ENCODE measurements at places on chromosomes 12 and 14. TPM values are rescaled to one million over a fixed set of nuclear protein-coding genes. Genes with fewer than 3 reads are reported as not detected.

DNA sequence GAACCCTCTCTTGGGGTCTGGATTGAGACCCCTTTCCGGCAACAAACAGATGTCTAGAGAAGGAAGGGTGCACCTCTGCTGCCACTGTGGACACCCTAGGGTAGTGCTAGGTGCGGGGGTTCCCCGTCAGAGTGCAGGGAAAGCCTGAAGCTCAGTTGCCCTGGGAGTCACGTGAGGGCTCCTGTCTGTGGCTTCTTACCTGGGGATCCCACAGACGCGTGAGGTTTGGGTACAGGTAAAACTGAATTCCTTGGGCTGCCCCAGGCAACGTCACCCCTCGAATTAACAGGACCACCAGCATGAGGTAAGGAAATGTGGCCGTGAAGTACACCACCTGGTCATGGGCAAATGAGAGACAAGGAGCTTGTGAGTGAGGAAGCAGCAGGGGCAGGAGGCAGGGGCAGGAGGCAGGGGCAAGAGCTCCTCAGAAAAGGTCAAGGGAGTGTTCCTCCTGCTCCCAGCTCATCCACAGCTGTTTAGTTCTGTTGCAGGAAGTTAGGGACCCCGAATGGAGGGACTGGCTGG, 21.0 kb upstream of the SLC6A12 start:
- DNase-seq = no peak

GRCh38 chr14:69395929-69396328, 2.2 kb downstream of the ERH start:
- DNase-seq = no peak

DNA sequence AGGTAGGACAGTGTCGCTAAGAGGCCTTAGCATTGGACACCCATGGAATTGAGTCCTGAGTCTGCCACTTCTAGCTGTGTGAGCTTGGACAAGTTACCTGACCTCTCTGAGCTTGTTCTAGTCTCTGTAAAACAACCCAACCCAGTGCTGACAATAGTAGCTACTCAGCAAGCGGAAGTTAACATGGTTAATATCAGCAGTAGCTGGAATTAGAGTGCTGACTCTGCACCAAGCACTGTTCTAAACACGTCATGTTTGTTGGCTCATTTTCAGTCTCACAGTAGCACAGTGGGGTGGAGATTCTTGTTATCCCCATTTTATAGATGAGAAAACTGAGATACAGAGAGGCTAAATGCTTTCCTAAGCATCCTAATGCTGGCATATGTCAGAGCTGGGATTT, 47.5 kb upstream of the RIN3 start:
- DNase-seq = no peak

- no peak for DNase-seq
Observed at GRCh38 chr12:86801439-86801838, 545.2 kb upstream of the MGAT4C start.

DNA sequence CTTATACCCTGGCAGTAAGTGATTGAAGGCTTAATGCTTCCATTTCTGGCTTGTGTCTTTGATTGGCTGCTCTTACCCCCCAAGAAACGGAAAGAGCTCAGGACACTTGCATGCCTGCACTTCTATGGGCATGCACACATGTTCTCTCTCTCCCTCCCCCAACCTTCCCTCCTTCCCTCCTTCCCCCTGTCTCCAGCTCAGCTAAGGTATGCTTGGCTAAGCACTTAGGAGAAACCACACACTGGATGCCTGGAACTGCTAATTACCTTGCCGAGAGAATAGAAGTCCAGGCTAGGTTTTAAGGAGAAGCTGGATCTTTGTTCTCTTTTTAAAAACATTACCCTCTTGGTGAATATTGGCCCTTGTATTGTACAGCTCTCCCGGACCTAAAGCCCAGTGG, 1072.8 kb upstream of the TMEM132C start:
- DNase-seq = no peak

DNA sequence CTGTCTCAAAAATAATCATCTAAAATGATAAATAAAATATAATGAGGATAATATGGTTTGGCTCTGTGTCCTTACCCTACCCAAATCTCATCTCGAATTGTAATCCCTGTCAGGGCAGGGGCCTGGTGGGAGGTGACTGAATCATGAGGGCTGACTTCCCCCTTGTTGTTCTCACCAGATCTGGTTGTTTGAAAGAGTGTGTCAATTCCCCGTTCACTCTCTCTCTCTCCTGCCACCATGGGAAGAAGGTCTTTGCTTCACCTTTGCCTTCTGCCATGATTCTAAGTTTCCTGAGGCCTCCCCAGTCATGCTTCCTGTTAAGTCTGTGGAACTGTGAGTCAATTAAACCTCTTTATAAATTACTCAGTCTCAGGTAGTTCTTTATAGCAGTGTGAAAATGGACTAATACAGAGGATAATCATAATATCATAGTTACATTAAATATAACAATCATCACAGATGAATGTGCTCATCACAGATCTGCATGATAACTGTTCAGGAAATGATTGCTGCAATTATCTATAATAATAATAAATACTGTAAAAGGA, 12.6 kb downstream of the EFCAB11 start:
- DNase-seq = no peak

GRCh38 chr14:36869125-36869524, 207.5 kb downstream of the PAX9 start:
- no peak for DNase-seq

GRCh38 chr12:10557329-10557728, 51.6 kb downstream of the EIF2S3B start:
- DNase-seq = no peak

- no peak for DNase-seq
Observed at GRCh38 chr14:102551995-102552705, 40.3 kb upstream of the RCOR1 start.

- DNase-seq = no peak
Observed at GRCh38 chr14:103043257-103044015, 13.9 kb downstream of the CDC42BPB start.

- no peak for DNase-seq
Observed at GRCh38 chr14:60257865-60258264, 8.8 kb downstream of the PPM1A start.

- DNase-seq = no peak
Observed at GRCh38 chr12:95114766-95115405, 41.5 kb upstream of the NR2C1 start.

DNA sequence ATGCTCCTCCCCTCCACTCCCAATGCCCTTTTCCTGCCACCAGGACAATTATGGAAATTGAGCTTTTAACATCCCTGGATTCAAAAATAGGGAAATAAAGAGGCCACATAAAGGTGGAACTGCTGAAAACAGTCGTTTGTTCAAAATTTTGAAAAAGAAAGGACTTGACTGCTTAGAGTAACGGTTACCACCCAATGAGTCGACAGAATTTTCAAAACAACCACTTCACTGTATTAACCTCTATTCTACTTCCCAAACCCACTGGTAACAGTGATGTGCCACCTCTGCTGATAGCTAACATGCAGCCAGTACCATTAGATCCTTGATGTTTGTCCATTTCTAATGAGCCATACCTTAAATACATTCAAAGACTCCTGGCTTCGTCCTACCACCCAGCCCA, 4.9 kb downstream of the ST8SIA1 start:
- DNase-seq = no peak

DNA sequence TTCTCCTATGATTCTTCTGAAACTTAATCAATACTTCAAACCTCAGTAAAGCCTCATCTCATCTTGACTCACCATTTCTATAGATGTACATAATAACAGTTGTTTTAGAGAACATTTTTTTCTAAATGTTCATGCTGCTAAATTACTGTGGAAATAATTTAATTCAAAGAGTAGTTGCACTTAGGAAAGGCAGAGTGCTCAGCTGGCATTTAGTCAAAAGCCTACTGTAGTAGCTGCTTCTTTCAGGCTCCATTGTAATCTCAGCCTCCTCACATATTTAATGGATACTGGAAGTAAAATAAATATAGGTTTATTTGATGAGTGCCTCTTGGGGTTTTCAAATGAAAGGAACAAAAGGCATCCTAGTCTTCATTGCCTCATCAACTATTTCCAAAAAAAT, 325.0 kb downstream of the CCER1 start:
- DNase-seq = no peak

DNA sequence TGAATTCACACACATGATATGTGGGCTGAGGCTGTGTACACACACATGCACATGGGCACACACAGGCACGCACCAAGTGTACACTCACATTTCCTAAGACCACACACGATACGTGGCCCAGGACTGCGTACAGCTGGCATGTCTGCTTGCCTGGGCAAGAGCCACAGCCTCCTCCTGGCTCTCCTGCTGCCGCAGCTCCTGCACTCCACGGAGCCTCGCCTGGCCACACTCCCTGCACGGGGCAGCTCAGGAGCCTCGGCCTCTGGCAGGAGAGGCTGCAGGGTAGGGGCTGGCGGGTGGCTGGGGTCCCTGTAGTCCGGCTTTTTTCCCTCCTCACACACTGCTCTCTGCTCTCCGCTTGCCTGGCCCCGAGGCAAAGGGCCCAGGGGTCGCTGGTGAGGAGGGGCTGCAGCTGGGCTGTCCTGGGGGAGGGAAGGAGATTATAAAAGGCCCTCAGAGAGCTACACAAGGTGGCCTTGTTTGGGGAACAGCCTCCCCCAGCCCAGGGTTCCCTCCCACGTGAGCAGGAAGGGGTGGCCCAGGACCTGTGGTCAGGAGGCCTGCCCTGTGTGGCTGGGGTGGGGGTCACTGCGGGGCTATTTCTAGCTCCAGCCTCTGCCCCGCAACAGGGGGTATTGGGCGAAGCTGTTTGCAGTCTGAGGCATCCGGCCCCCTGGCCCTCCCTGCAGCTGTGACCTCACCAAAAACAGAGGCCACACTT, 89.0 kb upstream of the SFSWAP start:
- DNase-seq = no peak

- no peak for DNase-seq
Observed at GRCh38 chr12:111867531-111867930, 25.5 kb downstream of the MAPKAPK5 start.

DNA sequence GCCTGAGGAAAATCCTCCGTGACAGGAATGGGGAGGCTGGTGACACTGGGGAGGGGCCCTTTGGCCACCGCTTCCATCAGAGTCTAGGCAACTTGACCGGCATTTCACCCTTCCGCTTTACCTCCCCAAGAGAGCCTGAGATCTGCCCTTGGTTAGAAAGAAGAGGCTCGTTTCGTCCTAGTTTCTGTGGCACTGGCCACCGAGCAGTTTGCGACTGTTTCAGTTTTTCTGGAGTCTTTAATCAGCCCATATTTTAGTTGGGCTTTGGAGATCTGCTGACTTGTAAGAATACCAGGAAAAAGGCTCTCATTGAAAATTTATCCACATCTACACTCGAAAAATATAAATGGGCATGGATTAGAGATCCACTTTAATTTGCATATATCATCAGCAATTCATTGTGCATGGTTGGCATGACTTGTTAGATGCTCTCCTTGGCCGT, 414 bp upstream of the ANKS1B start:
- no peak for DNase-seq

GRCh38 chr14:34138175-34138574, 187.3 kb upstream of the EGLN3 start:
- DNase-seq = no peak

DNA sequence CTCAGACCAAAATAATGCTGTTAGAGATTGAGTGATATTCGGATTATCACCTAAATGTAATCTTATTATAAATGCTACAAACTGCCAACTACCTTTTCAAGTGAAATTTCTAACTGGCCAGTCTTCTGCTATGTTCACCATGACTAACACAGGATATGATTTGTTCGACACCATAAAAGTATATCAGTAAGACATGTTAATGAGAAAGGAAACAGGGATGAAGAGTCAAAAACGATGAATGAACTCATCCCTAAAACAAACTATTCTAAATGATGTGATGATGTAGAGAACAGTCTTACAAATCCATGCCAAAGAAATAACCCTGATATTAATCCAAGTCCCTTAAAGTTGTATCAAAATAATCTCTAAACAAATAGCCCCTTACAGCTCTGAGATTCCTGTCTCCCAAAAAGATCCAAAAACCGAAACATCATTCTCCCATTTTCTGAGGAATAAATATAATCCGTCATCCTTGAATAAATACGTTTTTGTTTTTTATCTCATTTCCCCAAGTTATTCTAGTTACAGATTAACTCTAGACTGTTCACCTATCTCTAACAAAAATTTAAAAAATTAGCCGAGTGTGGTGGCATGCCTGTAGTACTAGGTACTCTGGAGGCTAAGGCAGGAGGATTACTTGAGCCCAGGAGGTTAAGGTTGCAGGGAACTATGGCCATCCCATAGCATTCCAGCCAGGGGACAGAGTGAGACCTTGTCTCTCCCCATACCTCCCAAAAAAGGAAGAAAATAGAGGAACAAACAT, 9.1 kb downstream of the SCAF11 start:
- DNase-seq = no peak

DNA sequence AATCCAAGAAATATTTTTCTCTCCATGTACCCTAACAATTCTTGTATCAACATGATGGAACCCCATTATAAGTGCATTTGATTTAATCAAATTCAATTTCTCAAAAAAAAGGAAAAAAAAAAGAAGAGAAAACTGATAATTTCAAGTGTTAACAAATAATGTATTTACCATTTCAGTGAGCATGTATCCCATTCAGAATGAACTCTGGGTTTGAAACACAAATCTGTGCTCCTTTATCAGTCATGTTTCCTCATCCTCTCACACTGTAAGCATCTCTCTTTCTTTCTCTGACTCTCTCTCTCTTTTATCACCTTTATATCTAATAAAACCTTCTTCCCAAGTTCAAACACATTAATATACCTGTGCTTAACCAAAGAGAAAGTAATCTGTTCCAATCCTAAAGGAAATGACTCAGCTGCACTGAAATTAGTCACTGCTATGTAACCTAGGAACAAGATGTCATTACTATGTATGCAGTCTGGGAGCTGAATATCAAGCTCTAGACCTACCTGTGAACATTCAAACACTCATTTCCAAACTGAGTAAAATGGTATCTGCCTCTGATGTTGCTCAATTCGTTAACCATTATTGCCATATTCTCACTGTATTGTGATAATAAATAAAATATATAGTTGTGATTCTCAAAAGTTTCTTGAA, 135.0 kb upstream of the LRIG3 start:
- no peak for DNase-seq

DNA sequence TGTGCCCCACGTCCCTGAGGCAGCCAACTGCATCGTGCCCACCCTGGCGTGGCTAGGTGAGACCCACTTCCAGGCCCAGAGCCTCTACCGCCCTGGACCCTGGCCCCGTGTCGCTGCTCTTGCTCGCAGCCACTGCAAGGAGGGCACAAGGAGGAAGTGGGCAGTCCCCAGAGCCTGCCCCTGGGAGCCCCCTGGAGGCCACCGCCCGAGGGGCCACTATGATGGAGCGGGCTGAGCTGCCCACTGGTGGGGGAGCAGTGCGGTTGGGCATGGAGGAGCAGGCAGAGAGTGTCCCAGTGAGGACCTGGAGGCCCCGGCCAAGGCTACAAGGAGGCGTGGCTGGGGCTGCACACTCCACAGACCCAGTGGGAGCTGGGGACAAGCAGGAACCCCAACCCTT, 323.6 kb downstream of the PCNX1 start:
- no peak for DNase-seq

The KRT78 gene
- not detected for polyA plus RNA-seq

The IFT43 gene
- 50.6 TPM for polyA plus RNA-seq

The KERA gene
- polyA plus RNA-seq = not detected

The CCDC184 gene
- 0.67 TPM for polyA plus RNA-seq

The NEUROD4 gene
- polyA plus RNA-seq = not detected

The EXOC5 gene
- polyA plus RNA-seq = 62.8 TPM

The RAB21 gene
- 74.1 TPM for polyA plus RNA-seq

The TPPP2 gene
- 3.6 TPM for polyA plus RNA-seq

The SLC17A8 gene
- 1.2 TPM for polyA plus RNA-seq

The MANSC4 gene
- 0.16 TPM for polyA plus RNA-seq

The LIN7A gene
- polyA plus RNA-seq = 18.0 TPM

The PROX2 gene
- 0.98 TPM for polyA plus RNA-seq

The KCNH3 gene
- 5.4 TPM for polyA plus RNA-seq

The TAS2R10 gene
- 3.3 TPM for polyA plus RNA-seq

The KCNC2 gene
- 0.86 TPM for polyA plus RNA-seq

The GPRC5A gene
- polyA plus RNA-seq = 6.1 TPM

The PRH2 gene
- polyA plus RNA-seq = not detected

The CMA1 gene
- polyA plus RNA-seq = 0.19 TPM

The PLEK2 gene
- 1.5 TPM for polyA plus RNA-seq

Measured in renal cortex interstitium (tissue), 15 donors.